ENCODE measurements at places on chromosomes 12 and 14.

- DNase-seq = no peak
Measured at GRCh38 chr14:54754623-54755386, 147.8 kb downstream of the GCH1 start.

DNA sequence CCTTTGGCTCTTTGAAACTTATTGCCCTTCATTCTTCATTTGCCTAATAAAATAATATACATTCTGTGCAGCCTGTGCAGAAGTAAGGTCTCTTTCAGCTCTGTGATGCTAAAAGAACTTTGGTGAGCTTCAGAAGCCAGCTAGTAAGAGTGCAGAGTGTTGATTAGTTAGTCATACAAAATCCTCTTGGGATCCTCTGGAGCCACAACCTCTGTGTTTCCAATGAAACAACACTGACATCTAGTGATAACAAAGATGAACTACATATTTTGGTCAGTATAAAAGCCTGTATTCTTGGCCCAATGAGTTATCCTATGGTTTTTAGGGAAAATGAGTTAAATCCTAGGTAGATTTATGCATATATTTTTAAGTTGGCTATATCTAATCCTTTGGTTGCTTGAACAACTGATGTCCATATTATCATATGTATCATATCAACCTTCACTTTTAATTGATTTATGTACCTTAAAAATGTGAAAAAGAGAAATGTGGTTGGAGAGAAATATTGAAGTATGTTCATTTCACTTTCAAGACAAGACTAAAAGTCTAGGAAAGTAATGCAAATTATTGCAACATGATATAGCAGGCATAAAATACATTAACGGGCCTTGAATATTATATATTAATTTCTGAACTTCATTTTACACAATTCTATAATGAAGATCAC lies 158.4 kb downstream of the KLHL28 start:
- DNase-seq = no peak

GRCh38 chr12:22190-22529 lies 44.4 kb upstream of the IQSEC3 start:
- DNase-seq = no peak

DNA sequence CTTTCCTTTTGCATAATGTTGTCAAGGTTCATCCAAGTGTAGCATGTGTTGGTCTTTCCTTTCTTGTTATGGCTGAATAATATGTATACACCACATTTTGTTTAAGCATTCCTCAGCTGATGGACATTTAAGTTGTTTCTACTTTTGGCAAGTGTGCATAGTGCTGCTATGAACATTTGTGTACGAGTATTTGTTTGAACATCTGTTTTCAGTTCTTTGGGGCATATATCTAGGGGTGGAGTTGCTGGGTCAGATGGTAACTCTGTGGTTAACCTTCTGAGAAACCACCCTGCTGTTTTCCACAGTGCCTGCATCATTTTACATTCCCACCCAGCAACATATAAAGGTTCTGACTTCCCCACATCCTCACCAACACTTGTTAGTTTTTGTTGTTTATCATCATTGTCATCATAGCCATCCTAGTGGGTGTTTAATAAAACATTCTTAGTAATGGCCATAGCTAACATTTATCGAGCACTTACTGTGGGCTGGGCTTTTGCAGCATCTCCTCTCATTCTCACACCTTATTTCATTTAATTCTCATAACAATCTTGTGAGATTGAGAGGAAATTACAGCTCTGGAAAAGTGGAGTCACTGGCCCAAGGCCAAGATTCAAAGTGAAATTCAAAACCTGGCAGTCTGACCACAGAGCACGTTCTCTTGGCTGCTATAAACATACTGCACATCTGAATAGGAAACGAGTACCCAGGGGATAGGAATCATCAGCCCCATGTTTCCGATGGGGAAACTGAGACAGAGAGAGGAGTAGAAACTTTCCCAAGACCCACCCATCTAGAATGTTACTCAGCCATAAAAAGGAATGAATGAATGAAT lies 193.6 kb downstream of the KSR2 start:
- no peak for DNase-seq

- DNase-seq = no peak
Measured at GRCh38 chr12:85784096-85784720, 52.0 kb downstream of the RASSF9 start.

DNA sequence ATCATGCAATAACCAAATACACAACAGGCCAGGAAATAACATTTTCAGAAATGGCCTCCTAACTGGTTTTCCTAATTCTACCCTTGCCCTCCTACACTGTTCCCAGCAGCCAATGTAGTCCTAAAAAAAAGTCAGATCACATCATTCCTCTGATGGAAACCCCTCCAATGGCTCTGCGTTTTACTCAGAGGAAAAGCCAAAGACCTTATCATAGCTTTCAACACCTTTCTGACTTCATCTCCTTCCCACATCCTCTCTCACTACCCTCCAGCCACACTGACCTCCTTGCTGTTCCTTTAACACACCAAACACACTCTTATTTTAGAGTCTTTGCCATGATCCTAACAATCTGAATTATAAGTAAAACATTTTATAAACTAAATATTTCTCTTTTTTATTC lies 1.1 kb downstream of the MED6 start:
- DNase-seq = no peak

DNA sequence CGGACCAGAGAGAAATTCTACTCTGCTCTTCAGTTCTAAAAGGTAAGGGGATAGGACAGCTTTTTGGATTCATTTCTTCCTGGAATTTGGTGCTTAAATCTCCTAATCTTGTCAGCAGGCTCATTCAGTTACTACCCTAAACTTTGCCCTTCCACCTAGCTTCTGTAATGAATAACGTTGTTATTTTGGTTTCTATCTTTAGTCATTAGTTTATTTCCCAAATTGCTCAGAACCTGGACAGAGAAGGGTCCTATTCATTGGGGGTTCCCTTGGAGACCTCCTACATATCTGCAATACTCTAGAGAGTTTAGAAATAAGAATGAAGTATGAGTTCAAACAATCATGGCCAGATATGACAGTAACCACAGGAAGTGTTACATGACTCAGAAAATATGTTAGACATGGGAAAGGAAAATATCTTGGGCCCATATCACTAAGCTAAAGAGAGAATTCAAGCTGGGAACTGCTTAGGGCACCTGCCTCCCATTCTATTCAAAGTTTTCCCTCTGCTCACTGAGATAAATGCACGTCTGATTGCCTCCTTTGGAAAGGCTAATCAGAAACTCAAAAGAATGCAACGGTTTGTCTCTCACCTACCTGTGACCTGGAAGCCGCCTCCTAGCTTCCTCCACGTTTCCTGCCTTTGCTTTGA lies 87.9 kb downstream of the GAS2L3 start:
- DNase-seq = no peak

DNA sequence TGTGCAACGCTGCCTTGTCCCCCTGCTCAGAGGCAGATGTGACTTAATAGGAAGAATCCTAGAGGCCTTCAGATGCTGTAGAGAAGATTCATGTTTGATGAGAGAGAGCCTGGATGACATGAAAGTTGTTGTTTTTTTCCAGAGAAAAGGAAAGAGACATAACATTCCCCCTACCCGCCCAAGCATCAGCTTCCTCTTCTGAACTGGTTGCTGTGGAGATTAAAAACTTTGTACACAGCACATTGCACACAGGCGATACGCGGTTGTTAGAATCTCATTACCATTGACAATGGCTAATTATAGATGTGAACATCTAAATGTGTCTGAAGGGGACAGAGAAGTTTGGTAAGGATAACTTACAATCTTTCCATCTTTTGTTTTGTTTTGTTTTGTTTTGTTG lies 13.6 kb upstream of the ETFBKMT start:
- DNase-seq = no peak

GRCh38 chr12:47145188-47145587 lies 65.4 kb upstream of the AMIGO2 start:
- no peak for DNase-seq

- no peak for DNase-seq
Measured at GRCh38 chr12:100159391-100160104, 16.9 kb upstream of the BLTP3B start.

DNA sequence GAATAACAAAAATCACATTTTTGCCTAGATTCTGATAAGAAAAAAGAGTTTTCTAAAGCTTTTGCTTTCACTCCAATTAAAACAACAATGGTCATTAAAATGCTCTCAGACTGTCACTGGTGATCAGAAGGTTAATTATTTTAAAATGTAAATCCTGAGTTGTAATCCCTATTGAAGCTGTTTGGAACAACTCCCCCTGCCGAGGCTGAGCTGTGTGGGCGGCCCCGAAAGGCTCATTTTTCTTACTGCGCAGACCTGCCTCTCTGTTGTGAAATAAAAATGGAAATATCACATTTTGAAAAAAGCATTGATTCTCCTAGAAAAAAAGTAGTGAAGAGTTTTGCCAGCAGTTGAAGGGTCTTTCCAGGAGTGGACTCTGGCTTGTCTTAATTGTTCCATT lies 174.8 kb upstream of the CDKN3 start:
- DNase-seq = no peak

GRCh38 chr12:1702713-1703112 lies 11.8 kb downstream of the ADIPOR2 start:
- no peak for DNase-seq

GRCh38 chr12:52401526-52401925 lies 4.6 kb downstream of the KRT82 start:
- no peak for DNase-seq

- peak; percentile 38 for DNase-seq
Measured at GRCh38 chr12:52691076-52691840, 11.1 kb upstream of the KRT1 start.

DNA sequence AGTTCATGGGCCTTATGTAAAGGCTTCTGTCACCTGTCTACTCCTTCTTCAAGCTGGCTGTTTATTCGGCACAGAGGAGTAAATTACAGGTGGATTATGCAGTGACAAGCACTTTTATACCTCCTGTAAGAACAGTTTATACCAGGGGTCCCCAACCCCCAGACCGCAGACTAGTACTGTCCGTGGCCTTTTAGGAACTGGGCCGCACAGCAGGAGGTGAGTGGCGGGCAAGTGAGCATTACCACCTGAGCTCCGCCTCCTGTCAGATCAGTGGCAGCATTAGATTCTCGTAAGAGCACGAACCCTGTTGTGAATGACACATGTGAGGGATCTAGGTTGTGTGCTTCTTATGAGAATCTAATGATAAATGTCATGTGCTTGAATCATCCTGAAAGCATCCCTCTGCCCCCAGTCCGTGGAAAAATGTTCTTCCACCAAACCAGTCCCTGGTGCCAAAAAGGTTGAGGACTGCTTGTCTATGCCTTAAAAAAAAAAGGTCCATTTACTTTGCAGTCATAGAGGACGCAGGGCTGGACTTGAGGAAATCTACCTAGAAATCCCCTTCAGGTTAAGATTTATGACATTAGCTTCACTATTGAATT lies 78.8 kb downstream of the ETV6 start:
- no peak for DNase-seq

- DNase-seq = no peak
Measured at GRCh38 chr14:51317373-51317772, 77.3 kb downstream of the TMX1 start.

DNA sequence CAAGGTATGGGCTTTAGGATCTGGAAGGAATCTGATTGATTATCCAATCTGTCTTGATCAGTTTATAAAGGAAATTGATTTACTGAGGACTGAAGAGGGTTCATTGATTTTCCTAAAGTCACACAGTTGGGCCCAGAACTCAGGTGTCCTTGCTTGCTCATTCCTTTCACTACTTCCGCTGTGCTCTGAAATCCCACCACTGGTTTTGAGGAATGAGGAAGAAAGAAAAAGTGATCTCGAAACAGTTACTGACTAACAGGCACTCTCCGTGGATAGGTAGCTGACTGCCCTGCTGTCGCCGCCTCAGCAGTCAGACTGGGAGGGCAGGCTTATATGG lies at the start of gene FITM1:
FITM1 (plus strand) TSS at position 280 of the 337 bp plus-strand sequence. CDS start 905 bp downstream, outside the sequence.
- no peak for DNase-seq

- DNase-seq = no peak
Measured at GRCh38 chr12:18578191-18578590, 159.6 kb downstream of the PLCZ1 start.

- no peak for DNase-seq
Measured at GRCh38 chr12:81779216-81779615, 20.1 kb upstream of the PPFIA2 start.

DNA sequence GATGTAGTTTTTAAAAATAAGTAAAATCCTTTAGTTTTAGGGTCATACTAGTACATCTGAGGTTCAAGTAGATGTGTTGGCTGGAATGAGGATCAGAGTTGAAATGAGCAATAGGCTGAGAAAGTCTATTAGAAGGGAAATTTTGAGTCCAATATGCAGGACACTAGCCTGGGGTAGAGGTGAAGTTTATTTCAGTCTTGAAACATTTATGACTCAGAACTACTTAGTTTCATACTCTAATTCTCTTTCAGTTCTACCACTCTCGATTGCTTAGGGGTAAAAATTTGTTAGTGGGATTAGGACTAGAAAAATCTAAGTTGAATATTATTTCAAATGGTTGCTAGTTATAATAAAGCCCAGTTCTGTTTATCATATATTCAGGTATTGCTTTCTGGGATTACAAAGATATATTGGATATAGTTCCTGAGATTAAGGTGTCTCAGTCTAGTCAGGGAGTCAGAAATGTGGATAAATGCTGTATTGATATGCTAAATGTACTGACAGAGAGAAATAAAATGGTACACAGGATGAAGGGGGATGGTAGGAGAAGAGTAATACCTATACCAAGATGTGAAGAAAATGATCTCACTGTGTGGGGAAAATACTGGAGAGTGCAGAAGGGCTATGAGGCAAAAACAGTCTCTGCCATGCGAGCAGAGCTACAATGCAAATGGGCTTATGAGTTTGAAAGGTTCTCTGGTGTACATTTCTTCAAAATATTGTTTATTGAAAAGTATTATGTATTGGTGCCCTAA lies 395.8 kb upstream of the FBXO33 start:
- DNase-seq = no peak

GRCh38 chr14:96888158-96888557 lies 91.0 kb downstream of the VRK1 start:
- DNase-seq = no peak

DNA sequence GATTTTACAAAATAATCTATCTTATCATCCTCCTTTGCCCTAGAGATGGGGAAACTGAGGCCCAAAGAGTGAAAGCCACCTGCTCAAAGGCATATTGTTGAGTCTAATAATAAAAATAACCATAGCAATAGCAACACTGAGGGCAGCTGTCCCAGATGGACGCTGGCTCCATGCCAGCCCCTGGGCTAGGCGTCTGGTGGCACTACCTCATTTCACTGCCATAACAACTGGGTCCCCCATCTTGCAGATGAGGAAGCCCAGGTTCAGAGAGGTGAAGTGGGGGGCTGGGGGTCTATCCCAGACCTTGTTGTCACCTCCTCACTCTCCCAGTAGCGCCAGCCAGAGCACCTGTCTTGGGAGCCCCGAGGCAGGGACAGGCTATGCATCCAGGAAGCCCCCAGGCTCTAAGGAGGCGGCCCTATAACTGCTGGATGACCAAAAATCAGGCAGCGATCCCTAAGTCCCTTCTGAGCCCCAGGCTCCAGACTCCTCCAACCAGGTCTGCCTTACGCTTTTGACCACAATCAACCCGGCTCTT lies 12.8 kb downstream of the BDKRB2 start:
- DNase-seq = no peak

- DNase-seq = peak; percentile 48
Measured at GRCh38 chr12:69534389-69534822, 50.9 kb upstream of the CCT2 start.

GRCh38 chr12:1291601-1292332 lies 300.7 kb downstream of the ERC1 start:
- DNase-seq = no peak

Data from dorsolateral prefrontal cortex (tissue), 122 donors.